ENCODE measurements at places on chromosomes 12 and 14.

GRCh38 chr12:81866081-81866480, 106.9 kb upstream of the PPFIA2 start:
- no peak for DNase-seq

GRCh38 chr14:24092505-24093206, 1.5 kb upstream of the PCK2 start:
- DNase-seq, result no peak

- DNase-seq, result no peak
These were observed at the start of gene PLEKHA5 for GRCh38 chr12:19129486-19130223. TSS of gene PLEKHA5 (plus strand) at chr12:19129733. CDS start at chr12:19129800, 67 bp downstream.

DNA sequence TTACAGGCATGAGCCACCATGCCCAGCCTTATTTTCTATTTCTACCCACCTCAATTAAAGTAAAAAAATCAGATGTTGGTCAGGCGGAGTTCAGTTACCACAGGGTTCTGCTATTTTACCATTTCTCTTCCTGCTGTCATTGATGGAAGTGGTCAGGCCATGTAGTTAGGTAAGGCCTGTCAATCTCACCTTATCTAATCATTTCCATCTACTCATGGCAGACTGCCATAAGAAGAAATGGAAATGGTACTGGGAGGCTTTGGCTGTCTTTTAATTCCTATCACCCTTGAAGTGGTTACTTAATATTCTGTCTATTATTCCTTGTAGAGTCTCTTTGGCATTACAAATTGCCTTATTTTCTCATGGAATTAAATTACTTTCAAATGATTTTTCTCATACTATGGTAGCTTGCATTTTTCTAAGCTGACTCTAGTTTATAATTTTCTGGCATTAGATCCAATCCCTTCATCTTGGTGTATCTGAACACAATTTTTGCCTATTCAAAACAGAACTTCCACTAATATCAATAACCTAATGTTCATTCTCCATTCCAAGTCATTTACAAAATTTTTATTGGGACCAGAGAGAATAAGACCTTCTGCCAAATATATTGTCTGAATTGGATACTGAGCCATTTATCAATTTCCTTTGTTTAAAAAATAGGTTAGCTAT, 198.7 kb downstream of the DACT1 start:
- no peak for DNase-seq

DNA sequence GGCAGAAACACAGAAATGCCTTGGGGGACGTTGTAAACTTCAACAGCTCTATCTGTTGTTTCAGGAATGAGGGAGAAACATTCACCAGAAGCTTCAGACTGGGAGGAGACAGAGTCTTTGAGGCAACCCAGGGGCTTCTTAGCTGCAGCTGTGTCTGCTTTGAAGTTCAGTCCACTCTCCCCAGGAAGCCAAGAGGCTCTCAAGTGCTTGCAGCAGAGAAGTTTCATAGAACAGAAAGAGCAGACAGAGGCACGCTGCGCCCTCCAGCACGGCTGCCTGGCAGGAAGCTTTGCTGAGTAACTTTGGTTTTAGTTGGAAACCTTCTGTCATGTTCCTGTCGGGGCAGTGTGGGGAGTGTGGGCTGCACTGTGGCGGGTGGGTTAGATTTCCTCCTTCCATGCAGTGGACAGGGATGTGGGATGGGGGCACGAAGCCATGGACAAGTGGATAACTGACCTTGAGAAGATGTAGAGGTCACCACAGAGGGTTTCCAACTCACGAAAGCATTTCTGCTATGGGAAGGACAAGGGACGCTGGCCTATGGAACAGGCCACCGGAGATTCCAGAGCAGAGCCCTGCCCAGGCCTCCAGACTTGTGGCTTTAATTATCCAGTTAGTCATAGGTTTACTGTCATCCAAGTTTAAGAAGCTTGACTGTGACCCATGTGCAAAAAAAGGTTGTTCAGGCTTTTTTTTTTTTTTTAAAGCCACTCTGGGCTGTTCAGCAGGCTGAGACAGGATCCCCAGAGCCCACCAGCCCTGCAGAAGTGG, 107.7 kb downstream of the ARF6 start:
- peak; percentile 43 for DNase-seq

DNA sequence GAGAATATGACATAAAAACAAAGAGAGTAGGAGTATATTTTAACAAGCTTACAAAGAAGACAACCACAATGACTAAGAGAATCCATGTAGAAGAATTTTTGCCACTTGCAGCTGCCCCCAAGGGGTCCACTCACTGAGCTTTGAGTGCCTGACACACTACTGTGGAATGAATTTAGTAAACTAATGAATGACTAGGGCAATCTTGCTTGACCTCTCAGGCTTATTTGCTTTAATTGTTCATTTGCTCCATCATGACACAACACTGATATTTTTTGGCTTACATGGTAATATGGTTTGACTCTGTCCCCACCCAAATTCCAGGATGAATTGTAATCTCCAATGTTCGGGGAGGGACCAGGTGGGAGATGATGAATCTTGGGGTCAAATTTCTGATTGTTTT, 249.1 kb upstream of the FAR2 start:
- no peak for DNase-seq

GRCh38 chr12:44582521-44582920, 293.6 kb downstream of the NELL2 start:
- no peak for DNase-seq

GRCh38 chr14:49036984-49037516, 549.1 kb downstream of the RPS29 start:
- DNase-seq, result no peak

DNA sequence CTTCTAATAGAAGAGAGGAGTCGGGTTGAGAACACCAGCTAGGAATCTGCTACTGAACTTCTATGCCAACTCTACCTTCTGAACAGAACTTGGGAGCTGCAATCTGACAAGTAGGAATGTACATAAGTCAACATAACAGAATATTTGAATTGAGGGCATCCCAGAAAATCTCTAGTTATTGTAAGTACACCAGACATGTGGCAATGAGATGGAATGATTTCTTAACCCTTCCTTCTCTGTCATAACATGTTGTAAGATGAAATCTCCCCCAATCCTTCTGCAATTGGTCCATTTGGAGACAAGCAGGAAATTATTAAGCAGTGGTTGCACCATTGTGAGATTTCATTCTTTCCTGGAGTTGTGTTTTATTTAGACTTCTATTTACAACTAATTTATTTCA, 68.7 kb upstream of the TMPO start:
- no peak for DNase-seq

DNA sequence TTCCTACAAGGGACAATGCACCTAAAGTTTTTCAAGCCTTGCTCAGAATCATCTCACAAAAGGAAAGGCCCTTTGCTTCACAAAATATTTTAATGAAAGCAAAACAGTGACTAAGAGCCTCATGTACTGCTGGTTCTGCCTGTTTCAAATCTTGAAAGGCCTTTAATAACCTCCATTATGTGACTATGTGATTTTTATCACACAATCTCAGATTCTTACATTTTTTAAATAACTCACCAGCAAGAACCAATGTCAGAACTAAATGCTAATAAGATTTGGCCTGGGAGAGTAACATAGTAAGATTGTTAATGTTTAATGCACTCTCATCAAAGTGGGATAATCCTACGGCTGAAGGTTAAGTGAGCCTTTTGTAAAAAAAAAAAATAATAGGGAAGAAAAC, 378.9 kb downstream of the RGS6 start:
- DNase-seq, result no peak

DNA sequence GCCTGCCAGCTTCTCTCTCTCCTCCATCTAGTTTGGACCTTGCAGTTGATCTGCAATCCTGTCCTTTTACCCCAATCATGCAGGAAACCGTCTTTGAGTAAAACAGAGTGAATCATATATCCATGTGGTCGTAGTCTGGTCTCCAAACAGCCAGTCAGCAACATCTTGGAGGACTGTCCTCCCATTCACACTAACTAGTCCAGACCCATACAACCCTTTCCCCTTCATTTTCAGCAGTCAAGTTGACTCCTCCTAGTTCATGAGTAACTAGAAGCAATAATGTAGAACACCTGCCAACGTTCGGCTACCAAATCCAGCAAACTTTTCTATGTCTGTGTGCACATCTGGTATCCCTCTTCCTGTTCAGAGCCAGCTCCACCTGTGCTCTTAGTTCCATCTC, 10.8 kb upstream of the BIN2 start:
- DNase-seq, result no peak

DNA sequence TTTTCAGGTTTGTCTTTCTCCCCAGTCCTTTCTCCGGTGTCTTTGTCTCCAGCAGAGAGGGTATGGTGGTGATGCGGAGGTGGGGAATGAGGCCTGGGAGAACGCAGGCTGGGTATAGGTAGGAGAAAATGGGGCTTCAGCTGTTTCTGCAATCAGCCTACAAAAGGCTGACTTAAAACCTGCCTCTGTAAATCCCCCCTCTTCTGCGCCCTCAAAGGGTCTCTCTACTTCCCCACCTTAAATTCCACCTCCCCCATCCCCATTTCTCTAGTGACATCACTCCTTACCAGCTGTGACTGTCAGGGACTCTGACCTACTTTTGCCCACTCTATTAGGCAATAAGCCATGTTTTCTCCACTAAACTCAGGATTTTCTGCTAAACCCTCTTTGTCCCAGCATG, 8.1 kb upstream of the RIMKLB start:
- DNase-seq, result no peak

DNA sequence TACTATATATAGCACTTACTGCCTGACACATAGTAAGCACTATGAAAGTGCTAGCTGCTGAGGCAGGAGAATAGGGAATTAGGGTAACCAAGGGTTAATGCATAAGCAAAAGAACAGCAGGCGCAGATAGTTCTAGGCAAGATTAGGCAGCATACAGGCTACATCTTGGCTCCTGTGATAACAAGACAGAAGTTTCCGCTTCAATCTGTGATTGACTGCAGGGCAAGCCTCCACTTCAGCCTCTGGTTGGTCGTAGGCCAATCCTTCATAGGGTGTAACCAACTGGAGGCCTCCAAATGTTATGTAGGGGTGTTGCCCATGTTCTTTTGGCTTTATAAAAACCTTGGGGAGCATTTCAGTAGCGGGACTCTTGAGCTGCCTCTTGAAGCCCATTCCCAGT, 46.9 kb downstream of the KLHL28 start:
- no peak for DNase-seq

GRCh38 chr14:77337880-77338279, 17.0 kb downstream of the GSTZ1 start:
- DNase-seq, result no peak

DNA sequence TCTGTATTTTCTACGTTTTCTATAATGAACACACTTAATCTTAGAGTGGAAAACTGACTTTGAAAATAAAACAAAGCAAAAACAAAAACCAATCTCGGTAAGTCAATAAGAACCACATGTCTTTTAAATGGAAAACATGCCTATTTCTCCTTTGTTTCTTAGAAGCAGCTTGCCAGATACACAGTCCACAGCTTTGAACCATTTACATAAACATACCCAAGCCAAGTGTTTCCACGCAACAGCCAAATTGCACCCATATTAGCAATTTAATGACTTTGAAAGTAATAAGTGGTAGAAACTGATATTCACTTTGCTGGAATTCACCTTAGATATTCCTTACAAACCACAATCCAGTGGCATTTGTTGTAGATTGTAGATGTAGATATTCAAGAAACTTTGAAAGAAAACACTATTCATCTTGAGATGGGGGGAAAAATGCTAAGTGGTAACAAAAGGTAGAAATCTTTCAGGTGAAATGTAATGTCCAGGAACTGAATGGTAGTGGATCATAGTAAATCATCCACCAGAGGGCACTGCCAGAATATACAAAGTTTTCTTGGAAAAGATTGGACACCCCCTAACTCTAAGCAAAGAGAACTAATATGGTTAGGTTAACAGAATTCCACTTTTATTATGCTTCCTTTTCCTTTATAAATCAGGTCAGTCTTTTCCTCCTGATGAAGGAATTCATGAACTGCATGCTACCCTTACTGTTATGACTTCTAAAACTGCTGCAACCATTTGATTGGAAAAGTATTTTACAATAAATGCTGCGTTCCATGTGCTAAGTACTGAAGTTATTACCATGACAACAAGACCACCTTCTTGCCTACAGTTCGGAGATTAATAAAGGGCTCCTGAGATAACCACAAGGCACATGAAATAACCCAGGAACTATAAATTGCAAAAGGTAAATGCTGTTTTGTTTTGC, 69.8 kb downstream of the RERG start:
- DNase-seq, result no peak

DNA sequence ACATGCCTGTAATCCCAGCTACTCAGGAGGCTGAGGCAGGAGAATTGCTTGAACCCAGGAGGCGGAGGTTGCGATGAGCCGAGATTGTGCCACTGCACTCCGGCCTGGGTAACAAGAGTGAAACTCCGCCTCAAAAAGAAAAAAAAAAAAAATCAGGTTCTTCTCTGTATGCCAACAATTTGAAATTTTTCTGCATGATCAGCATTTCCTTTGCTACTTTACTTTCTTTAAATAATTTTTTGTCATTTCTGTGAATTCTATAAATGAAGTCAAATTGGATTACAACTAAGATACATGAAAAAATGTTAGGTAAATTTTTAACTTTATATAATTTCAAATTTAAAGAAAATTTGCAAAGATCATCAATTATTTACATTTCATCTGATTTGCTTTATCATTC, 87.8 kb downstream of the NUMB start:
- no peak for DNase-seq

DNA sequence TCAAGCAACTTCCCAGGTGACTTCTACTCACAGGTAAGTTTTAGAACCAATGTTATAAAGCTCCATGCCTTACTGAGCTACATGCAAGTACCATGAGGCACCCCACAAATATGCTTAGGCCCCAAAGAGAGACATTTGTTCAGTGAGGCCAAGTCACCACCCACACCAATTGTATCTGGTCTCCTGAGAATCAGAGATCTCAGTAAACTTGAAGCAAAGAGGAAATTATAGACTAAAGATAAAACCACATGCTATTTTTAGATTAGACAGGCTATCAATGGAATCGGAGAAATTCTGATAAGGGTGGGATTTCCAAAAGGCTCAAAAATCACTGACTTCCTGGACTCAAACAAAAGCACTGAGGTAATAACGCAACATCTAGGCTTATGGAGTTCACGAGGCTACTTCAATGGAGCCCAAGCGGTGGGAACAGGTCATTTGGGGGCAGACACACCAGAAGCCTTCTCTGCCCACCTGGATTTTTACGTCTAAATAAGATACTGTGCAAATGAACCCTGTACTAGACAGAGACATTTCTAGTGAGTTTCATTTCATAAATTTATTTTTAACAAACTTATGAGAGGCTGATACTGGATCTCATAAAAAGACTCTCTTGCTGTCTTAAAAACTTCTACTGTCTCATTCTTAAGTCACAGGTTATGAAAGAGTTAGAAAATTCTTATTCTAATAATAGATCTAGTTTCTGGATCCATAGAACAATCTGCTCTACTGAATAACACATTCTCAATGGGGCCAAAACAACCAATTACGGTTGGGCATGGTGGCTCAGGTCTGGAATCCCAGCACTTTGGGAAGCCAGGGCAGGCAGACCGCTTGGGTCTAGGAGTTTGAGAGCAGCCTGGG, 7.7 kb downstream of the SLC15A4 start:
- DNase-seq, result no peak
